ENCODE measurements at places on chromosomes 2 and 18.

GRCh38 chr2:101900375-101900774 lies 91.4 kb upstream of the IL1R2 start:
- no peak for DNase-seq

GRCh38 chr2:144102386-144102785 lies 417.5 kb downstream of the ZEB2 start:
- DNase-seq: no peak

GRCh38 chr2:230961091-230961491 lies 34.8 kb upstream of the SPATA3 start:
- DNase-seq: no peak

DNA sequence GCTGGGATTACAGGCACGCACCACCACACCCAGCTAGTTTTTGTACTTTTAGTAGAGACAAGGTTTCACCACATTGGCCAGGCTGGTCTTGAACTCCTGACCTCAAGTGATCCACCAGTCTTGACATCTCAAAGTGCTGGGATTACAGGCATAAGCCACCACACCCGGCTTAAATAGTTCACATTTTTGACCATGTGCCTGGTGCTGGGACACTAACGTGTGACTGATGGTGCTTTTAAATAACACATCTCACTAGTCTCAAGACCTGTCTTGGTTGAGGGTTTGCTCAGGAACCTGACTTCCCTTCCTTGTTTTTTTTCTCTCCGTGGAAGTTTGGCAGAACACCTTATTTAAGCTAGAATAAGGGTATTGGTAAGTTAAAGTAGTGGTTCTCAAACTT lies 8.5 kb downstream of the FMNL2 start:
- DNase-seq: no peak

DNA sequence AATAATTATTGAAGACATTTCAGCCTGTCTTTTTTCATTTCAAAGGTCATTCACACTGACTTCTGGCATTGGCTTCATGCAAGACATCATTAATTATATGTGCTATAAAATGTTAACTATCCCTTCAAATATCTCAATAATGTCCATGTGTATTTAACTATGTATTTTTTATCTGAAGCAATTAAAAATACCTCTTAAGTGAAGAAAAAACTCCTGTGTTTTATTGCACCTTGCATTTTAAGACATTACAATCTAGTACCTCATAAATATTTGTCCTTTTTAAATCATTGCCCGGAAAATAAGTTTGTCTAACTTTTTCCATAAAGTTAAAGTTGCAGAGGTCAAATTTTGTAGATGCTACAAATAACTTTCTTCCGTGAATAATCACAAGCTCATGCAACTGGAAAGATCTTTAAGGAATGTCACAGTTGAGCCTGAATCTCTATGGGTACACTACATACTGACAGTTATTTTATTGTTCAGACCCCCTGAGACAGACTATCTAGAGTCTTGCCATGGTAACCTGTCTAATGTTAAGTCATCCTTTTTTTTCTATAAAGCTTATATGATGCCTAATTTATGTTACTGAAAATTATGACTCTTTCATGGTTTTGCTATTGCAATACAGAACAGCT lies 38.4 kb upstream of the COBLL1 start:
- no peak for DNase-seq

GRCh38 chr2:108106731-108107130 lies 120.4 kb downstream of the SLC5A7 start:
- DNase-seq: no peak

- no peak for DNase-seq
Observed at GRCh38 chr2:154836632-154837031, 138.1 kb downstream of the KCNJ3 start.

DNA sequence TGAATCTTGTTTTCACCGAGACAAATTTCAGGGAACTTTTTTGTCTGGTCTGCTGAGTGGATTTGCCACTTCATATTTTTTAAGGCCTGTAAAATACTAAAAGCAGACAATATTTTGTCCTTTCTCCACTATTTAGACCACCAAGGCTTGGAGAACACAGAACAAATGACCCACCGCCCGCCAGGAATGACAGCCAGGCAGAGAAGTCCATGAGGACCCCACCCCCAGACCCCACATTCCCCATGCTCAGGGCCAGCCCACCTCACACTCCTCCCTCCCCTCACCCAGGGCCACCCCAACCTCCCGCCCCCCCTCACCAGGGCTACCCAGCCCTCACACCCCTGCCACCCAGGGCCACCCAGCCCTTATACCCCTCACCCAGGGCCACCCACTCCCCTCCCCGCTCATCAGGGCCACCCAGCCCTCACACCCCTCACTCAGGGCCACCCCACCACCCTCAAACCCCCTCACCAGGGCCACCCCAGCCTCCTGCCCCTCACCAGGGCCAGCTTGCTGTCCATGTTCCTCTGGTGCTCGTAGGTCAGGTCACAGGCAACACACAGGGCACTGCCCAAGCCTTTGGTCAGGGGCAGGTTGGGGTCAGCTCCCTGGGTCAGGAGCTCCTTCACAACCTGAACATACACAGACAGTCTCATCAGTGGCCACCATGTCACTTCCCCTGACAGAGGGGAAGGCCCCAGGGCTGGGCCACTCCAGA lies 50.6 kb downstream of the ANKMY1 start:
- DNase-seq: no peak

GRCh38 chr18:32915516-32915915 lies 142.7 kb upstream of the KLHL14 start:
- DNase-seq: no peak

DNA sequence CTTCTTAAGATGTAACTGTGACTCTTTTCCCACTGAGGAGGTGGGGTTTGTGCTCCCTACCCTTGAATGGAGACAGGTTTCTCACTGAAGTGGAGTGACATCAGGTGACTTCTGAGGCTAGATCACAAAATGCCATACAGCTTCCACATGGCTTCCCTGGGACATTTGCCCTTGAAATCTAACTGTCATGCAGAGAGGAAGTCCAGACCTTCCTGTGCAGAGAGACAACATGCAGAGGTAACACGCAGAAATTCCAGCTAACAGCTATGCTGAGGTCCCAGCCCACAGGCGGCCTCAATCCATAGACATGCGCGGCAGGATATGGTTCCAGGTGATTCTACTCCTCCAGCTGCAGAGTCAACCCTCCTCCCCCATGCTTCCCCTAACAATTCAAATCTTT lies 119.0 kb downstream of the TRIB2 start:
- DNase-seq: no peak

GRCh38 chr2:107202962-107203591 lies 317.1 kb upstream of the ST6GAL2 start:
- no peak for DNase-seq

GRCh38 chr2:237109421-237109934 lies 23.8 kb downstream of the COPS8 start:
- DNase-seq: no peak

DNA sequence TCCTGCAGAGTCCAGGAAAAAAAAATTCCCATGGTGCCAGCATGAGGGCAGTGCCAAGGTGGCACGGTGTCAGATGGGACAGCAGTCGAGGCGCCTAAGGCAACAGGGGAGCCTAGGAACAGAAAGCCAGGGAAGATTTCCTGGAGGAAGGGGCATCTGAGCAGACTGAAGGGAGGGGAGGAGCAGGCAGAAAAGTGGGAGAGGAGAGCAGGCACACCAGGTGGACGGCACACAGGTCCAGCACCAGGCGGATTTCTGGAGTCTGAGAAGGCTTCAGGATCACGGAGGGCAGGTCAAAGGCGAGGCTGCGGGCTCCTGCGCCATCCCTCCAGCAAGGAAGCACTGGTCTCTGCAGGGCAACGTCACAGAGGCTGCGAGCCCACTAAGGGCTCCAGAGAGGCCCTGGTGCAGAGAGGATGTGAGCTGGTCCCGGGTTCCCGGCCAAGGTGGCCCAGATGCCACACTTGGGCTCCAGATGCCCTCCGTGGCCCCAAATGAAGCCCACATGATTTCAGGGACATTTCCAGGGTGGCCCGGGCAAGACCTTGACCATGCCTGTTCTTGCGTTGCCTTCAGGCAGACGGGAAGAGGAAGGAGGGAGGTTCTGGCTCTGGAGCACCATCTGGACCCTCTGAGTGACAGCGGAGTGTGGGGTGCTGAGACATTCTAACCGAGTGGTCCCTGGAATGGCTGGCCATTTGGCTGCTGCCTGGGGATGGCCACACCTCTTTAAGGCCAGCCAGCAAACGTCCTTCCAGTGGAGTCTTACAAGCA lies 4.1 kb downstream of the HS6ST1 start:
- DNase-seq: no peak

DNA sequence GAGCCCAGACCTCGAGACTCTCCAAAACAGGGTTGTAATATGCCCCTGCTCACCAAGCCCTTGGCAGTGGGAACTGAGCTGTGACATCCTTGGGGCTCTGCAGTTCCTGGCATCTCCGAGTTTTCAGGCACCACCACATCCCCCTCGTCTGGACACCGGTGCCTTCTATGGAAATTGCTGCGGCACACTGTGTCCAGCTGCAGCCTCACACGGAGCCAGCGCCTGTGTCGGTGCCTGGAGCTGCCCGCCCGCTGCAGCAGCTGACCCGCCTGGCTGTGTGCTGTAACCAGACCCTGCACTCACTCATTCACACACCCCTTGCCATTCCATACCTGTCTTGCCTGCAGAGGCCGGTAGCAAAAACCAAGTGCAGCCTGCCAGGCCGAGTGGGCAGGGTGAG lies 11.8 kb downstream of the IWS1 start:
- DNase-seq: no peak

DNA sequence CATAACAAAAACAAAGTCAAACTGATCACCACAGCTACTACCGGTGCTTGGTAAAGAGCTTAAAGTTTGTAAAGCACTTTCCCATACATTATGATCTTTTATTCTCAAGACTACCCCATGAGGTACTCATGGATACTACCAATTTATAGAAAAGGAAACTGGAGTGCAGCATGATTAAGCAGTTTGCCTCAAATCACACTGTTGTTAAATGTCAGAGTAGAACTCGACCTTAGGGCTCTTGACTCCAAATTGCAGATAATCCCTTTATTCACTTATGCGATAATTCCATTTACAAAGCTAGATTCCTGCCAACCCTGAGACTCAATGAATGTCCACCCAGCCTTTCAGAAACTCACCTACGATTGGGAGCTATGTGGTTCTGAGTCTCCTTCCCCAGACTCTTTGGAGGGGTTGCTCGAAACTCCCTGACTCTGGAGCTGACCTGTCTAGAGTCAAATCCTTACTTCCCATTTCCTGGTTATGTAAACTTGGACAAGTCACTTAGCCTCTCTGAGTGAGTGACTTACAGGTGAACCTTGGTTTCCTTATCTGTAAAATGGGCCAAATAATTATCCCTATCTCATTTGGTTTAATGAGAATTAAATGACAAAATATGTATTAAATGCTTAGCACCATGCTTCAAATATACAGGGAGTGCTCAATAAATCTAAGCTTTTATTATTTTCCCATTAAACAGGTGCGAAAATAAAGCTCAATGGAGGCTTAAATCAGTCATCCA lies 47.4 kb downstream of the PSD4 start:
- DNase-seq: no peak

DNA sequence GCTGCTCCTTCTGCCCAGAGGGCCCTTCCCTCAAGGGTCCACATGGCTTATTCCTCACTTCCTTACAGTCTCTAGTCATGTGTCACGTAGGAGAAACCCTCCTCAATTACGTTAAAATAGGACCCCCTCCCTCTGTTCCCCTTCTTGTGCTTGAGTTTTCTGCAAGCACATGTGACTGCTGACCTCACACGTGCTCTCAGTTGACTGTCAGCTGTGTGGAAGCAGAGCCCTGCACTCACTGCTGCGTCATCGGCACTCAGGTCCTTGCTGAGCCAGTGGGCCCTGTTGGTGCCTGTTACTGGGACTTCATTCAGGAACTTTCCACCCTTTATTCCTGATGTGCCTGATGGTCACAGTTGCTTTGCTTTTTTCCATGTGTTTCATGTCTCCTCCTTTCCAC lies 11.1 kb downstream of the ATG16L1 start:
- no peak for DNase-seq

- no peak for DNase-seq
Observed at GRCh38 chr2:218282173-218282991, 9.9 kb downstream of the TMBIM1 start.

DNA sequence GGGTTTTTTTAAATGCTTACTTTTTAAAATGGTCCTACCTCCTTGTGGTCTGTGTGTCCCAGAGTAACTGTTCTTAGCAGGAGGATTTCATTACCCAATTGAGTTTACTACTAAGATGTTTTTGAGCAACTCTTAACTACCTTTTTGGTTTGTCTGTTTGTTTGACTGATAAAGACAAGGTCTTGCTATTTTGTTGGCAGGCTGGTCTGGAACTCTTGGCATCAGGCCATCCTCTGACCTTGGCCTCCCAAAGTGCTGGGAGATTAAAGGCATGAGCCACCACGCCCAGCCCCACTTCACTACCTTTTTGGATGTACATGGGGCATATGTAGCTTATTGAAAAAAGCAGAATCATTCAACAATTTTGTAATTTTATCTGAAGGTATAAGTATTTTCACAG lies 14.9 kb downstream of the MRPS9 start:
- DNase-seq: peak; percentile 91

GRCh38 chr18:7516266-7517117 lies 50.6 kb upstream of the PTPRM start:
- no peak for DNase-seq

- DNase-seq: no peak
Observed at GRCh38 chr2:3633982-3634595, 23.9 kb upstream of the ALLC start.

DNA sequence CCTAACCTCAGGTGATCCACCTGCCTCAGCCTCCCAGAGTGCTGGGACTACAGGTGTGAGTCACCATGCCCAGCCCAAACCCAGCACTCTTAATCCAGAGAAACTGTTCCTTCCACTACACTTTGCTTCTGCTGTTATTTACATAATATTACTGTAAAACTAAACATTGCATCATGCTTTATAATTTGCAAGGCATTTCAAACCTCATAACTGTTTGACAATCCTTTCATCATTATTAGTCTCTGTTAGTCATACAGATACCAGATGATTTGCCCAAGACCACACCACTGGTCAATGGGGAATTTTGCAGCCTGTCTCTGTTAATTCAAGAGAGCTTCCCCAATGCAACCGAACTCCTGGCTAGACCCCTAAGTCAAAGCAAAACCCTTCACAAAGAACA lies 338.3 kb downstream of the ALK start:
- DNase-seq: no peak

- no peak for DNase-seq
Observed at GRCh38 chr2:107545851-107546250, 280.8 kb upstream of the RGPD4 start.

Measured in hematopoietic multipotent progenitor cell treated with erythropoietin and hydrocortisone succinate and interleukin-3 and kit ligand, for 17 days (in vitro differentiated cells).